T-cell (primary cell): ENCODE measurements at places on chromosomes 4 and X. TPM values are rescaled to one million over a fixed set of nuclear protein-coding genes. Genes with fewer than 3 reads are reported as not detected.

- no peak within 1 kb of the TSS for H3K4me3 ChIP-seq
- no peaks in the 10 kb centered on the region for H3K36me3 ChIP-seq
- H3K27ac ChIP-seq, result no peak within 1 kb of the TSS
Observed at GRCh38 chrX:151694661-151695582, at the start of gene PRRG3. Gene PRRG3 (plus strand): TSS chrX:151695458. CDS start chrX:151698815, 3,357 bp downstream.

DNA sequence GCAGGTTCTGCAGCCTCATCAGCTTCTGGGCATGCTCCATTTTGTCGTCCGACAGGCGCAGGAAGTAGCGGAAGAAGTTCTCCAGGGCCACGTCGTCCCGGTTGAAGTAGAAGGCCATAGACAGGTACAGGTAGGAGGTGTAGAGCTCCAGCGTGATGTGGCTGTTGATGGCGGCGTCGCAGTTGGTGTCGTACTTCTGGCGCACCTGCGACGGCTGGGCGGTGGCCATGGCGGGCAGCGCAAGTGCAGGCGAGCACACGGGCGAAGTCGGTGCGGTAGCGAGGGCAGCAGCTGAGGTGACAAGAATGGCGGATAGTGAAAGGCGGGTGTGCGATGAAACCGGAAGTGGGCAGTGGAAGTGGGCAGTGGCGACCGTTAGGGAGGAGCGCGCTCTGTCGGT, at the start of gene FTHL17:
TSS of gene FTHL17 (minus strand) at position 317 of the 400 bp plus-strand sequence. CDS start at position 229, 88 bp downstream.
- H3K27ac ChIP-seq, result no peak within 1 kb of the TSS
- H3K4me1 ChIP-seq, result no peaks in the 10 kb centered on the region
- no peak for DNase-seq
- H3K36me3 ChIP-seq, result no peaks in the 10 kb centered on the region
- no peak within 1 kb of the TSS for H3K4me3 ChIP-seq

DNA sequence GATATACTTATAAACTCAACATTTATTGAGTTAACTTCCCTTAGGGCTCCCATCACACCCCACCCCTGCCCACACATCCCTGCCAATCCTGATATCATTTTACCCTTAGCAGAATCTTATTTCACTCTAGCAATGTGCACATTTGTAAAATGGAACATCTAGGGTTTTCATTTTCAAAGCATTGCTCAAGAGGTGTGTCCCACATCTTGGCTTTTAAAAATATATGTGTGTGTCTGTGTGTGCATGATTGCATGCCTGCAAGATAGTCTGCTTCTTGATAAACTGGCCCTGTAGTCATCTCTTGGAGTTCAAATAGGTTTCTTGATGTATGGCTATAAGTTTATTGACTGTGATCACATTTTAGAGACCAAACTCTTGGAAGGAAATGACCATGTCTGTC, 26.4 kb upstream of the EGF start:
- H3K4me1 ChIP-seq, result no peaks in the 10 kb centered on the region
- no peak for DNase-seq
- no peaks in the 10 kb centered on the region for H3K27me3 ChIP-seq
- H3K27ac ChIP-seq, result no peak overlapping the region
- no peaks in the 10 kb centered on the region for H3K36me3 ChIP-seq

DNA sequence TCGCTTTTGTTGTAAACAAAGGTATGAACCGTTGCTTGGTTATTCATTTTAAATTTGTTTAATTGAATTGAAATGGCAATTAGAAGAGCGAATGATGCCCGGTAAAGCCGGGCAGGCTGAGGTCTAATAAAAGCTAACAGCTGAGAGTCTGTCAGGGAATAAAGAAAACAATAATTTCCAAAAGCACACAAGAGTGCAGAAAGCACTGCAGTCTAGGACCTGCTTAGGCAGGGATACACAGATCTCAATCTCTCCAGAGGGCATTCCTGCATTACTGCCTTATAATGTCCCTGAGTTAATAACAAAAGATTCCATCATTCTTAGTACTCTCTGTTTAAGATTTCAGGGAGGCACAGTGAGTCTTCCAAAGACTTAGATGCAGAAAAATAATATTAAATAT, 27.6 kb upstream of the EMCN start:
- H3K4me1 ChIP-seq, result no peaks in the 10 kb centered on the region
- no peak for DNase-seq
- H3K36me3 ChIP-seq, result no peaks in the 10 kb centered on the region
- no peaks in the 10 kb centered on the region for H3K27me3 ChIP-seq
- H3K27ac ChIP-seq, result no peak overlapping the region

- no peak overlapping the region for H3K4me3 ChIP-seq
- no peak overlapping the region for H3K27ac ChIP-seq
- no peak for DNase-seq
- no peaks in the 10 kb centered on the region for H3K4me1 ChIP-seq
Observed at GRCh38 chr4:88623097-88623496, 30.8 kb downstream of the HERC3 start.

Gene HTR2C
- not detected for total RNA-seq
